GOT3 (cell line): ENCODE measurements at places on chromosomes 13 and 19.
A peak's percentile ranks its signal among the peaks of the same experiment; 100 is the strongest.

- no peak for DNase-seq
Measured at GRCh38 chr19:31096935-31097545, 252.2 kb downstream of the TSHZ3 start.

GRCh38 chr13:108779308-108779707 is 149.9 kb downstream of the MYO16 start:
- no peak for DNase-seq

DNA sequence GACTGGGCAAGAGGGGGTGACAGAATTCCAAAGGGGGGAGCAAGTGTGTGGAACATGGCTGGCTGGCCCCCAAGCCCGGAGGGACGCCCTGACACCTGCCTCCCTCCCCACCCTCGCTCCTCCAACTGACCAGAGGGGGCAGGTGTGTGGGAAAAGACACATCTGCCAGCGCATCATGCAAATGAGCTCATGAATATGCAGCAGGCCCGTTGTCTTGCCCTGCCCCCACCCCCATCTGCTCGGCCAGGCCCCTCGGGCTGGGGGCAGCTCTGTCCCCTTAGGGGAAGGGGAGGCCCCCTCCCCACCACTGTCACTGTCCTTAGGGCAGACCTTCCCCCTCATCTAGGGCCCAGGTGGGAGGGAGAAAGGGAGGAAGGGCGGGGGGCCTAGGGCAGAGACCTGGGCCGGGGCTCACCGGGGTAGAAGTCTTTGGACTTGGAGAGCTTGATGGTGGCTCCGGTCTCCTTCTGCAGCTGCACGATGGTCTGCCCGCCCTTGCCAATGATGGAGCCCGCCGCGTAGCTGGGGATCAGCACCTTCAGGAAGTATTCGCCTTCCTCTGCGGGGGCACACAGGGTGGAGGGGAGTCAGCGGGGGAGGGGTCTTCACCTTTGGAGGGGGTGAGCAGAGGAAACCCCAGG is 12.9 kb downstream of the NOVA2 start:
- no peak for DNase-seq

DNA sequence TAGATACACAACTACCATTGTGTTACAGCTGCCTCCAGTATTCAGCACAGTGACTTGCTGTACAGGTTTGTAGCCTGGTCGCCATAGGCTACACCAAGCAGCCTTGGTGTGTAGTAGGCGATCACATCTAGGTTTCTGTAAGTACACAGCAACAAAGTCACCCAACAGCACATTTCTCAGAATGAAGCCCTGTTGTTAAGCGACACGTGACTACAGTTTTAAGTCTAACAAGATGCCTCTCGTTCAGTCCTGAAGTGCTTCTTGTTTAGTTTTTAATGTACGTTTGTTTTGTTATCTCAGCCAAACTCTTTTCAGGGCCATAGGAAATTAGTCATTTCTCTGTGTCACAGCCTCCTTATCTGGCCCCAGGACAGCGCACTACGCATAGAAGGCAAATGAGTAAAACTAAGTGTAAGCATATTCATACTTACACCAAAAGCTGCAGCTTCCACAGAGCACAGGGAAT is 50.0 kb upstream of the GPR183 start:
- no peak for DNase-seq

DNA sequence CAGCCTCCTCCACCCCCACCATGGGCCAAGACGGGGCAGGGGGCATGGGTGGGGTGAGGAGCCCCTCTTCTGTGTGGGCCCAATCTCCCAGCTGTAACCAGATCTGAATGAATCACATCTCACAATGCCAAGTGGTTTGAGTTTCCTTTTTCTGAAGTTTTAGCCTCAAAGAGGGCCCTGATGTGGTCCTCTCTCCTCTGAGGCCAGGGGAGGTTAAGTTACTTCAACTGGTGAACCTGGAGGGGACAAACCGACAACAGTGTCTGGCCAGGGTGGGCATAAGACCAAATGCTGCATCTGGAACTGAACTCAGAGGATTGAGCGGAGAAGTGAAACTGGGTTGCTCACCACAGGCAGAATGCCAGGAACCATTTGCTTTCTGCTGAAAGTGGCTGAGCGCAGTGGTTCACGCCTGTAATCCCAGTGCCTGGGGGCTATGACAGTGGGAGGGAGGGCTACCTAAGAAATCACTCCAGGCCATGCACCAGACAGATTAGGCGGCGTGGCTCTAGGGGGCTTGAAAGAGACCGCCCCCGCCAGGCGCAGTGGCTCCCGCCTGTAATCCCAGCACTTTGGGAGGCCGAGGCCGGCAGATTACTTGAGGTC is 15.4 kb upstream of the IRGC start:
- DNase-seq = peak; percentile 40

- DNase-seq = no peak
Measured at GRCh38 chr19:4640247-4641000, 1.1 kb downstream of the TNFAIP8L1 start.

GRCh38 chr13:53254500-53254899 is 225.9 kb downstream of the OLFM4 start:
- no peak for DNase-seq

DNA sequence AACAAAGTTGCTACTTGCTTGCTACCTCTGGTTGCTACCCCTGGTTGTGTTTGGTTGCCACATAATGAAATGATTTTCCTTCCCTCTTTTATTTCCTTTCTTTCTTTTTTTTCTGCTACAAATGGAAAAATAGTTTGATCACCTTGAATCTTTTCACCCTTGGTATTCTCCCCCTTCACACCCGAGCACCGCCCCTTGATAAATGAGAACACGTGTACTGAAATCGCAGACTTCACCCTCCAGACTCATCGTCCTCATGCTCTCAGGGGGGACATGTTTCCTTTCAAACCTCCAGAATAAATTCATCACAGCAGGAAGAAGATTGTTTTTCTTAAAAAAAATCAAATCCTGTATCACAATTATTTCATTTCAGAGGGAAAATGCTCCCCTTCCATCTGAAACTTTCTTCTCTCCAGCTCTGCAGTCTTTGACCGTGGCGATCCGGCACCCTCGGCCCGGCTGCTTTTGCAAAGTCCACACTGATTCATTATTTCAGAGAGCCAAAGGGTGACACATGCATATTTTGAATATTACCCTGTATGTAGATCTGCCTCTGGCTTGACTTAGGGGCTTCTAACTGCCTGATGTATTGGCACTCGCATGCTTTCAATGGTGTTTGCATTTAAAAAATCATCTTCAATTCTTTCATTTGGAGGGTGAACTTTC is 222.6 kb upstream of the MAB21L1 start:
- no peak for DNase-seq

GRCh38 chr19:55432241-55432959 is 10.7 kb downstream of the SHISA7 start:
- no peak for DNase-seq

DNA sequence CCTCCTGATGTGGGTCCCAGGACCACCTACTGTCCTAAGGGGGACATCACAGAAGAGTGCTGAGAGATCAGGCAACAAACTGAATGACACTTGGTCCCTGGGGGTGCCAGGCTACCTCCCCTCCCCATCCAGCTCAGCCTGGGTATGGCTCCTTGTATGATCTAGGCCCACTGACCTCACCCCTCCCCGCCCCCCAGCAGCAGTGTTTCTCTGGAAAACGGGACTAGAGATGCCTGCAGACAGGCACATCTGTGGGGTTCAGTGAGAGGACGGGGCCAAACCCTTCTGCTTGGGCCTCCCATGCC is 9.3 kb downstream of the ACP4 start:
- DNase-seq = no peak

DNA sequence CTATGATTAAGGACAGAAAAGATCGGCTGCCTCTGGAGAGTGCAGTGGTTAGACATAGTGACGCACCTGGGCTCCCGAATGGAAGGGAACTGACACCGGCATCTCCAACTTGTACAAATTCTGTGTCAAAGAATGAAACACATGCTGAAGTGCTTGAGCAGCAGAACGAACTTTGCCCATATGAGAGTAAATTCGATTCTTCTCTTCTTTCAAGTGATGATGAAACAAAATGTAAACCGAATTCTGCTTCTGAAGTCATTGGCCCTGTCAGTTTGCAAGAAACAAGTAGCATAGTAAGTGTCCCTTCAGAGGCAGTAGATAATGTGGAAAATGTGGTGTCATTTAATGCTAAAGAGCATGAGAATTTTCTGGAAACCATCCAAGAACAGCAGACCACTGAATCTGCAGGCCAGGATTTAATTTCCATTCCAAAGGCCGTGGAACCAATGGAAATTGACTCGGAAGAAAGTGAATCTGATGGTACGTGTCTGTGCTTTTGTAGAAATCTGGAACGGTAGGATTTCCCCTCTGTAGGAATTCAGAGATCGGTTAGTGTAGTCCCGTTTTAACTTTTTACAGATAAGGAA is 16.9 kb downstream of the ERCC5 start:
- DNase-seq = no peak

DNA sequence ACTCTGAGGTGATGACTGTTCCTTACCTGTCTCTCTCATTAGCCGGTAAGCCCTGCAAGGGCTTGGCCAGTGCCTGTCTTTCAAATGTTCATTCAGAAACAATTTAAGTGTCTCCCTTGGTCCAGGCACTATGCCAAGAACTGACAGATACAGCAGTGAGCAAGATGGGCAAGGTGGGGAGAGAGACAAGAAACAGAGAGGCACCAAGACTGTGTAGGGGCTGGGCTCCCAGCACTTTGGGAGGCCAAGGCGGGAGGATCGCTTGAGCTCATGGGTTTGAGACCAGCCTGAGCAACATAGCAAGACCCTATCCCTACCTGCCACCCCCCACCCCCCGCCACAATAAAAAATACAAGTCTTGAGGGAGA is 1.3 kb upstream of the CCNE1 start:
- DNase-seq = no peak

DNA sequence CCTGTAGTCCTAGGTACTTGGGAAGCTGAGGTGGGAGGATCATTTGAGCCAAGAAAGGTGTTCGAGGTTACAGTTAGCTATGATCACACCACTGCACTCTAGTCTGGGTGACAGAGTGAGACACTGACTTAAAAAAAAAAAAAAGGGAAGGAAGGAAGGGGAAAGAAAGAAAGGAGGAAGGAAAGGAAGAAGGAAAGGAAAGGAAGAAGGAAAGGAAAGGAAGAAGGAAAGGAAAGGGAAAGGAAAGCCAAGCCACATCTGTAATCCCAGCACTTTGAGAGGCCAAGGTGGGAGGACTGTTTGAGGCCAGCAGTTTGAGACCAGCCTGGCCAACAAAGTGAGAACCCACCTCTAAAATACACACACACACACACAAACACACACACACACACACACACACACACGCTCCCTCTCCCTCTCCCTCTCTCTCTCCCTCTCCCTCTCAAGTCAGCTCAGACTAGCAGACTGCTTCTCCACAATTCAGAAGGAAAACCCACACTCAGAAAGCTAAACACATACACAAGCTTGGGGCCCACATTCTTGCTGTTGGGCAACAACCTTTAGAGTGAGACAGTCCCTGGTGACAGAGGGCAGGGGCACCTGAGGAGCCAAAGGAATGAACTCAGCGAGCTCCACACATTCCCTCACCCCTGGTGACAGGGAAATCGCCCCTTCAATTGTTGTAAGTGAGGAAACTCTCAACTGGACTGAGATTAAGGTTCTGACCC is 2.7 kb downstream of the ZNF709 start:
- no peak for DNase-seq

- DNase-seq = no peak
Measured at GRCh38 chr13:43232144-43232872, 208.9 kb downstream of the DNAJC15 start.

- no peak for DNase-seq
Measured at GRCh38 chr13:50990065-50990817, 80.7 kb downstream of the RNASEH2B start.

- no peak for DNase-seq
Measured at GRCh38 chr13:31898378-31899071, 133.0 kb upstream of the FRY start.

GRCh38 chr19:8046569-8047165 is 5.9 kb upstream of the CCL25 start:
- no peak for DNase-seq

DNA sequence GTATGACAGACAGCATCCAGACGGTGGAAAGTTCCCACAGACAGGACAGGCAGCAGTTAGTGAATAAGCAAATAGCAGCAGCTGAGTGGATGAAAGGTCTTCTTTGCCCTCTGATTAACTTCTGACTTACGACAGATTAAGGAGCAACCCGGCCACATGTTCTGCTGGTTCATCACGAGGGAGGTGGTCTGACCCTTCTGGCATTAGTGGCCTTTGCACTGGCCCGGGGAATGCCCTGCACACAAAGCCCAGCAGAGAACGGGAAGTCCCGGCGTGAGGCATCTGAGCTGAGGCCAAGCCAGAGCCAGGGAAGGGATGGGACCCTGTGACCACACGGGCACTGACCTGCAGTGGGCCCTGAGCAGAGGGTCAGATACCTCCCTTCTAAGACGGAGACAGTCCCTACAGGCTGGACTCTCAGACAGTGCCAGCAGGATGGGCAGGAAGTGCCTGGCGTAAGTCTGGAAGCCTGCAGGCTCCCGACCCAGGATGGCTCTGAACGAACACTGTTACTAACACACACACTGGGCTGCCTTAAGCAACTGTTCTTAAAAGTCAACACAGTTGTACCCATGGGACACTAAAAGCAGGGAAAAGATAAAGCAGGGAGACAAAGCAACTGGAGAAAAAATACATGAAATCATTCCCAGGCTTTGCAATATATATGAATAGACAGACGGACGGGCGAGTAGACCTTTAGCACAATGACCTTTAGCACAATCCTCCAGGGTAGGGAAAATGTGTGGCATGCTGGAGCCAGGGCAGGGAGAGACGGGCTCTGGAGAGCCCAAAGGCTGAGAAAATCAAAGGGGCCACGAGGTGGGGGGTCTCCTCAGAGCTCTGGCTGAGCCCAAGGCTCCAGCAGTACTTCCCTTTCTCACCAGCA is 6.3 kb downstream of the C19orf12 start:
- no peak for DNase-seq

DNA sequence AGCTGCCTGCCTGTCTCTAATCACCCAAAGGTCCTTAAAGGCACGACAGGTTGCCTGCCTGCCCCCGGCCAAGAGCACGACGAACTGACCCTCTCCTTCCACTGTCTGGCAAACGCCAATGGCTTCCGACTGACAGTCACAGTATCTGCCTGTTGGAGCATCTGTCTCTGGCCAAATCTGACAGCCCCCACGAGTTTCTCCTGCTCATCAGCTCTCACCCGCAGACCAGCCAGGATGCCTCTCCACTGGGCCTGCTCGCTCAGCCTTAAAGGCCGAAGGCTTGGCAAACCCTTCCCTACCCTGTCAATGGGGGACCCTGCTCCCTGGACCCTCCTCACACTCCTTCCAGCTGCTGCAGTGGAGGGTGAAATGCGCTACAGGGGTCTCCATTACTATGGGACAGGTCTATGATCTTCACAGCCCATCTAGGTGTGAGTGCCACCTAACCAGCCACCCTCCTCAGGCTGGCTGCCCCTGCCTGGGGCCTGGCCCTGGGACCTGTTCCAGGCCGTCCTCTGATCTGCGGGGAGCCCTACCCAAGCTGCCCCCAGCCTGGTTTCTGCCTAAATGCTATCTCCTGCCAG is 932 bp downstream of the FAM83E start:
- no peak for DNase-seq

GRCh38 chr19:41265395-41266153 is 1.4 kb downstream of the HNRNPUL1 start:
- no peak for DNase-seq

DNA sequence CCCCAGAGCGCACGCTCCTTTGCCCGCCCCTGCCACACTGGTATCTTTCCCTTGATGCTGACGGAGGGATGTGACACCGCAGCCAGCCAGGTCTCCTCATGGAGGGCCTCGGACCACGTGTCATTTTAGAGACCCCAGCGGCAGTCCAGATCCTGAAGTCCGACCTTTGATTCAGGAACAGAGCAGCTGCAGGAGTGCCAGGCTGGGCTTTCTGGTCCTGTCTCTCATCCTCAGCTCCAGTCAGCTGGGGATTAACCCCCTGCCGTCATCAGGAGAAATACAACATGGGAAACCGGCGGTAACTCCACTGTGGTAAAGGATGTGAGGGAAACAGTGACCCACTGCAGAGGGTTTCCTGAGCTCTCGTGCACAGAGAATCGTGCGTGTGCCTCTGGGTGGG is 140.6 kb downstream of the SIPA1L3 start:
- no peak for DNase-seq
